ENCODE measurements at places on chromosomes 3 and 15.

DNA sequence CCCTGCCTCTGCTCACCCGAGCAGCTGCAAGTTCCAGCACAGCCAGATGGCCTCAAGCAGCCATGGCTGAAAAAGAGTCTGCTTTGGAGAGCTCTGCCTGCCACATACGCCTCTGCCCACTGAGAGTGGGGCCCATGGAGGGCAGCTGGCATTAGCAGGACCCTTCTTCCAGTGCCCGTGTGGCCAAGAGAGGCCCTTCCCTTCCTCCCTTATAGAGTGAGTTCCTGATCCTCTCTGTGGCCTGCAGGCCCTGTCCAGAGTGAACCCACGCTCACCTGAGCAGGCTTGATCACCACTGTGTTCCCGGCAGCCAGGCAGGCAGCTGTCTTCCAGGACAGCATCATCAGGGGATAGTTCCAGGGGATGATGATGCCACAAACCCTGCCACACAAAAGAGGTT, 41.4 kb upstream of the SLC41A3 start:
- DNase-seq = no peak

- DNase-seq = no peak
Measured at GRCh38 chr3:158492685-158493084, 78.3 kb upstream of the MLF1 start.

- no peak for DNase-seq
Measured at GRCh38 chr15:78712797-78713515, 71.9 kb upstream of the CHRNB4 start.

DNA sequence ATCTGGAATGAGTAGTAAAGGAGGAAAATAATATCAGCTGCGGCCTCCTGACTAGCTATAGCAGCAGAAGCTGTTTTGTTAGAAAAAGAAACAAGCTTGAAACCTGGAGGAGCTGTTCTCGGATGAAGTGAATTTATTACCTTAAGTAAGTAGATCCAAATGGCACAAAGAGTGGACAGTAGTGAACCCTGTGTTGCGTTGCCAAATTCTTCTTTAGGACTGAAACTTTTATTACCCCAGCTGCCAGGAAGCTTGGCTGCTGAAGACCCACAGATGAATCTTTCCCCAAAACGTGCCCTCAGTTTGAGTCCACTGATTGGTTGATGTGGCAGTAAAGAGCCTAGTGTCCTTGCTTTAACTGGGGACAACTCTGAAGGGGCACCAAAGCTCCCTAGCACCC, 366.8 kb upstream of the GBE1 start:
- no peak for DNase-seq

DNA sequence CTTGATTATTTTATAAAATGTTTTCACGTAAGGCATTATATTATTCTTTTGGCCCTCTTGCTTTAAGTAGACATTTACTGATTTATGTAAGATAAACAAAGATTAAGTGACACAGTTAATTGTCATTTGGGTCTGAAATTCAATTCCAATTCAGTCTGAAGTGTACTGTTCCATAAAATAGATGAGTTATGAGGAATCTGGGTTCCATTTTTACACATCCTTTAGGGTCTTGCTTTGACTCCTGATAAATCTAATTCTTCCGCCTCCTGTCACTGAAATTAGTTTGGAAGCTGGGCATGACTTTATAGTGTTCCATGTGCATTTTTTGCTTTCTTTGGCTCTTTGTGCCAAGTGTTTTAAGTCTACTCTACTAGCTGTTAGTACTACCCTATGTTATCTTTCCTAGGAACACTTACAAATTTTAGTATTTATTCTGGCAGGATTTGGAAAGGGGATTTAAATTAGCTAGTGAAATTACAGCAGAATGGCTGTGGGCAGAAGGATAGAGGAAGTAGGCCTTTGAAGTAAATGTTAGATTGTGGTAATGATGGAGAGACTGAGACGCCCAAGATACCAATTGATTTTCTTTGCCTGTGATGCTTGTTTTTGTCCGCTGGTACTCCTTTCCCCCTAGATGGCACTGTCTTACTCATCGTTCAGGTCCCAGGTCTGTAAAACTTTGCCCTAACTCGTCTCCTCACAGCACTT, 14.3 kb downstream of the ARL8B start:
- DNase-seq = no peak

- DNase-seq = no peak
Measured at GRCh38 chr15:51861557-51862359, 32.3 kb downstream of the TMOD3 start.

DNA sequence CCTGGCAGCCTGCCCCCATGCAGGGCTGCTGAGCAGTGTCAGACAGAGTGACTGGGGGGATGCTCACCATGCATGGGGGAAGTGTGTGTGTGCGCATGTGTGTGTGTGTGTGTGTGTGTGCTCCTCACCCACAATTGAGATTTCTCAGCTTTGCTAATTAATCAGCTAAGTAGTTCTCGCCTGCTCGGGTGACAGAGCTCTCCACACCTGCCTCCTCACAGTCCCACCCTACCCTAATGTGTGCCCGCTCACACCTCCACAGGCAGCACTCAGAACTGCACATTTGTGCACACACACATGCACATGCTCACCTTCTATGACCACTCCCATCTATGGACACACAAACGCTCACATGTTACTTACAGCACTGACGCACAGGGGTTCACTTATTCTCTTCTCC, 37.3 kb downstream of the CACNA2D2 start:
- DNase-seq = no peak

DNA sequence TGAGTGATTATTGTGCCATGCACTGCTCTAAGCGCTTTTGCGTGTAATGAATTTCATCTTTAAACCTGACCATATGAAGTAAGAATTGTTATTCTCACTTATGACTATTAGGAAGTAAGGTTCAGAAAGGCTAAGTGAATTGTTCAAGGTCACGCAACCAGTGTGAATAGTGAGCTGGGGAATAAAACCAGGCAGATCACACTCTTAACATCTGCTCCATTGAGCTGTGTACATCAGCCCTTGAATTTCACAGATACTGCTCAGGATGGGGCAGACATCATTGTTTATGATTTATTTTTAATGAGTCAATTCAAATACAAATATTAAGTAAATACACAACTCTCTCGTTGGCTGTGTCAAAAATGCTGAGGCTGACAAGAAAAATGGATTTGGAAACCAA, 184.5 kb downstream of the FNDC3B start:
- DNase-seq = no peak

DNA sequence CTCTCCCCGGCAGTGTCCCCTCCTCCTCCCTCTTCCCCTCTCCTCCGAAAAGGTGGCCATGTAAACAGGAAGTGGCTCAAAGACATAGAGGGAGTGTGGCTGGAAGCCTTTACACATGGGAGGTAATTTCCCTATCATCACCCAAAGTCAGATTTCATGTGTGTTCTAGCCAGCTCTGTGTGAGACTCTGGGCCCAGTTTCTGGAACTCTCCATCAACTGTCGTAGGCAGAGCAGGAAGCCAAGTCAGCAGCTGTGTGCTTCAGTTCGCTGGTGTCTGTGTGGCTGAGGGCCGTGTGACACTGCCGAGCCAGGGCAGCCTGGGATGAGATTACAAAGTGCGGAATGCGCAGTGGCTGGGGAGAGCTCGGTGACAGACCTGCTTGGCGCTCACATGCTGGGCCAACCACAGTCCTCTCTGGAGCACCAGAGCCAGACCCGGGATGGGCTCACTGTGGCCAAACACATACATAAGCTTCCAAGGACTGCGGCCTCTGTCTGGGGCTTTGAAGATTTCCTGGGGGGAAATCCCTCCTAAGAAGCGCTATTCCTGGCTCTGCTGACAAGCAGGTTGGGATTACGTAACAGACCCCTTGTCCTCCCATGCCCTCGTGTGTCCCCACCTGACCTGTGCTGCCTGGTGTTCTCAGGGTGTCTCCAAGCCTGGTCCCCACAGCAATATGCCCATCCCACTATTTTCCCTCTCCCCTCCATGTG, 50.7 kb downstream of the UMPS start:
- no peak for DNase-seq

- no peak for DNase-seq
Measured at GRCh38 chr15:42547918-42548248, 710 bp downstream of the LRRC57 start.

DNA sequence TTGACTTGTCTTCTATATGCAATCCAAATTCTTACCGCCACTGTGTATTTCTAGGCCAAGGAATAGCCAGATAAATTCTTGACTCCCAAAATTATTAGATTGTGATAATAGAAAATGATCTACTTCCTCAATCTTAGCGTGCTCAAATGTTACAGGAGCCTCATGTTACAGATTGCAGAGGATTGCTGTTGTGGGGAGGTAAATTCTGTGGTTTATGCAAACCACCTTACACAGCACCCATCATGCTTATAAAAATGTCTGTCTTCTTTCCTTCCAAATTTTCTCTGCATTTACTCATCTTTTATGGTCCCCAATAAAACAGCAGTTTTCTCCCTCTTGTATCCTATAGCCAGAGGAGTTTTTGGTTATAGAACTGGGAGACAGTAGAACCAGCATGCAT, 420.2 kb upstream of the ROBO1 start:
- DNase-seq = no peak

DNA sequence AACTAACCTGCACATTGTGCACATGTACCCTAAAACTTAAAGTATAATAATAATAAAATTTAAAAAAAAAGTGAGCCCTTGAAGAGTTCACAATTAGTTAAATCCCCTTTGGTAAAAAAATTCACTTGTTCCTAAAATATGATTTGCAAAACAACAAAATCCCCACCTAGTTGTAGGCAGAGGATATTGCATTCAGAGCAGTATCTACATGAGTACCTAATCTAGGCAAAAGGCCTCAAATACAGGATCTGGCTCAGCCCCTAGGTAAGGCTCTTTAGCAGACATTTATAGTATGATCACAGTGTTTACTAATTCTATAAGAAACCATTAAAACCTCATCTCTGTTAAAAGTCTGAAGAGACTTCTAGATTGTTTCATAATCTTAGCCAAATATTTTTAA, 89.3 kb upstream of the CCDC80 start:
- DNase-seq = no peak

- DNase-seq = no peak
Measured at GRCh38 chr3:123926396-123926795, 34.6 kb downstream of the CCDC14 start.

GRCh38 chr3:31081018-31081662, 186.7 kb upstream of the GADL1 start:
- DNase-seq = no peak
